ENCODE measurements at places on chromosomes 5 and 9.

DNA sequence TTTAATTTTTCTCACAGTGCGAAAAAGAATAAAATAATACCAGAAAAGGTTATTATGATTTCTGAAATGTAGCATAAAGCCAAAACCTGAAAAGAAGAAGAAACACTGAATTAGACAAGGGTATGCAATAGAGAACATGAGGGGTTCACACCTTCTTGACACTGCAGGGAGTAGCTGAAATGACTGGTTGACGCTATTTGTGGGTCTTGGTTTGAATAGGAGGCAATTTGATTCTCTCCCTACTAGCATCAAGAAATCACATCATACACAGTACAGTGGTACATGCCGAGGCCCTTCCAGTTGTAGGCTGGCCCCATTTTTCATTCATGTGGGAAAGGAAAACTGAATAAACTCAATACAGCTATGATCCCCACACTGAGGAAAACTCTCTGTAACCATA is 68.6 kb downstream of the NR3C1 start:
- no peak for DNase-seq

- DNase-seq: peak; percentile 35
Observed at GRCh38 chr9:135906291-135907005, 898 bp downstream of the CAMSAP1 start.

GRCh38 chr9:129921905-129922304 is 86.6 kb downstream of the USP20 start:
- no peak for DNase-seq

- peak; percentile 54 for DNase-seq
Observed at GRCh38 chr9:37747271-37747753, 6.3 kb upstream of the TRMT10B start.

DNA sequence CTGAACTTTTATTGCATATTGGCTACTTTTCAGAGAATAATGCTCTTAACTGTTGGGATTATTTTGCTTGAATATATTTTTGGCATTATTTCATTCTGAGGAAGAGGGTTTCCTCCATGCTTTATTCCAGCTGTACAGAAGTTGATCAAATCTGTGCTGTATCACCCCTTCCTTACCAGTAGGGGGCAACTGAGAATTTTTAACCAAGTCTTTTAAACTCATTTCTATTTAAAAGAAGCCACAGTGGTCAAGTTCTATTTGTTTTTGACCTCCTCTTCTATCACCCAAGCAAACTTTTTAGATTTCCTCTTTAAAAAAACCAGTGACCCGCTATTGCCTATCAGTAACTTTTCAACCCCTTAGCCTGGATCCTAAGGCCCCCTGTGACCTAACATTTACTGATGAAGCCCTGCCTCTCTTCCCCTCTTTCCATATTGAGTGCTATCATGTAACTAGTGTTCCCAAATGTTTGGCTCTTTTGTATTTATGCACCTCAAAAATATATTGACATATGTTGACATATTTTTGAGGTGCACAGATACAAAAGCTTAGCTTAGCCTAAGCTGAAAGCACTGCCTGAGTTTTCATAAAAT is 80.6 kb downstream of the FBXO4 start:
- DNase-seq: peak; percentile 0

DNA sequence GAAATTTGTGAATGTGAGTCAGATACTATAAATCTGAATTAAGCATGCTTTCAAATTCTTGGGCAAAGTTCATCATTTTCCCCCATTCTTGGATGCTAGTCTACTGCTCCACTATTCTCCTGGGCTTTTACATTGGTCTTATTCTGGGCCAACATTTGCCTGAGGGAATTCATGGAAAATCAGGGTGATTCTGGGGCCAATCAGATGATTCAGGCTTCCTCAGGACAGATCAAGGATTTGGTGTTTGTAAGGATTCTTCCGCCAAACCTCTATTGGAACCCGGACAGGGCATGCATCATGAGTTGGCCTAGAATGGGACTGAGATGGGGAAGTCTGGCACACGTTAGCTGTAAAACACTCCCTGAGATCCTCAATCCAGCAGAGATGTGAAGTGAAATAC is 113.8 kb downstream of the MEF2C start:
- no peak for DNase-seq

DNA sequence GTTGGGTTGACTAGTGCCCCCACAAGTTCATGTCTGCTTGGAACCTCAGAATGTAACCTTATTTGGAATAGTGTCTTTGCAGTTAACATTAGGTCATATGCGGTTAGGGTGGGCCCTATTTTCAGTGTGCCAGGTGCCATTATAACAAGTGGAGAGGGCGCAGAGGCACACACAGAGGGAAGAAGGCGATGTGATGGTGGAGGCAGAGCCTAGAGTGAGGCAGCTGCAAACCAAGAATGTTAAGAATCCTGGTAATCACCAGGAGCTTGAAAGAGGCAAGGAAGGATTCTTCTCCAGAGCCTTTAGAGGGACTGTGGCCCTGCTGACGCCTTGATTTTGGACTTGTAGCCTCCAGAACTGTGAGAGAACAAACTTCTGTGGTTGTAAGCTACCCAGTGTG is 10.9 kb downstream of the GPR107 start:
- DNase-seq: no peak

- DNase-seq: no peak
Observed at GRCh38 chr5:110053205-110053604, 363.5 kb downstream of the MAN2A1 start.

DNA sequence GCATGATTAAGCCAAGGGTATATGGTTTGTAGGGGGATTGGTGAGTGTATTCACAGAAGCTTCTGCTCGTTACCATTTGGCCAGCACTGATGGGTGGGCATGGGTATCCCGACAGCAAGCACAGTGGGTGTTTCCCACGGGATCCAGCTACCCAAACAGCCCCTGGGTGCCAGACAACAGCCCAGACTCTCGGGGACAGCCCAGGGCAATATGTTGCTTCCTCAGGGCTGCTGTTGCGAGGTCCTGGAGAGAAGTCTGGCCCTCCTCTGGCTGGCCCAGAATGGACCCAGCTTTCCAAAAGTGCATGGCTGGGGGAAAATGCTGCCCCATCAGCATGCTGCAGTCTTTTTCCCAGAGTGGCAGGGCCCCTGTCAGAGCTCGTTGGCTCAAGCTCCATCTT is 247.0 kb downstream of the IRX1 start:
- no peak for DNase-seq

- DNase-seq: no peak
Observed at GRCh38 chr5:76468635-76469425, 65.7 kb downstream of the IQGAP2 start.

- DNase-seq: no peak
Observed at GRCh38 chr5:125476901-125477585, 730.6 kb upstream of the ZNF608 start.

- DNase-seq: no peak
Observed at GRCh38 chr9:93139365-93140182, 5.5 kb upstream of the NINJ1 start.

GRCh38 chr9:120156376-120156775 is 423.6 kb downstream of the CDK5RAP2 start:
- DNase-seq: no peak

DNA sequence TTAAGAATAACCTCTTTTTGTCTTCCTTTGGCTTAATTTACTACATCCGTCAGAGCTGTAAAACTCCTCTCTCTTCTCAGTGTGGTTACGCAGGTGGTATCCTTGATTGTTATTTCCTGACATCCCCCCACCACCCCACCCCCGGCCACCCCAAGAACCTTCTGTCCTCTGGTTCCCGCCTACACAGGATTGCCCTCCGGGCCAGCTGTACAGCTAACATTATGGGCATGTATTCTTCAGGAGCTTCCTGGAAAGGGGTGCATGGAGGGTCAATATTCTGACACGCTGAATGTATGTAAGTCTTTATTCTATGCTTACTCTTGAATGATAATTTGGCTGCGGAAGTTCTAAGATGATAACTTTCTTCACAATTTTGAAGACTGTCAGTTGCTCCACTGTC is 13.0 kb upstream of the ANP32B start:
- DNase-seq: no peak

DNA sequence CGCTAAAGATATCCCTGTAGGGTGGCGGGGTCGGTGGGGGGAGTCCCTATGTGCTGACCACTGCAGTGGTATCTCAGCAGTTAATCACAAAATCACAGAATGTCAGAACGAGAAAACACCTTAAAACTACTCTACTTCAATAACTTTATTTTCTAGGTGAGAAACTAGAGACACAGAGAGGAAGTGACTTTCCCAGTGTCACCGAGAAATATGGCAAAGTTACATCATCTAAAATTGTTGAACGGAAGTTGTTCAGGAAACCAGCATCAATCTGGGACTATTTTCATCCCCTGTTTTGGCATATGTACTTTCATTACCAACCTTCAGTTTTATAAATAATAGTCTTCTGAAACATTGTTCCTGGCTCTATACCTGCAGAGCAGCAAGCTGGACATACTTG is 384.0 kb downstream of the SPOCK1 start:
- DNase-seq: no peak

DNA sequence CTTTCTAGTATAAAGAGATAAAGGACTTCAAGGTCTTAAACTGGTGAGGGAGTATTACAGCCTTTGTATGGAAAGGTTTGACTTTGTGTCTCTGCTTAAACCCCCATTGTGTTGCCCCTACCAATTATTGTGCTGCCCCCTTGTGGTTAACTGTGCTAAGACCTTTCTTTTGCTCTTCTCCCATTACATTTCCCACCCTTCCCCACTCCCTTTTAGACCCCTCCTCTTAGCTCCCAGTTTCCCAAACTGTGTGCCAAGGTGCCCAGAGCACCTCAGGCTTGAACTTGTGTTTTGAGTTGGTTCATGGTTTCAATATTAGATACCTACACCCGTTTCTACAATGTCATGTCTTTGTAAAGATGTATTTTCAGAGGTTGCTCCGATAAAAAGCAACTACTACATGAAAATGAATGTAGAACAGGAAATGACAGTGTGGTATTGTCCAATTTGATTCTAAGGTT is 2.9 kb downstream of the JAK2 start:
- peak; percentile 64 for DNase-seq

- DNase-seq: no peak
Observed at GRCh38 chr9:33249087-33249658, 9.2 kb downstream of the SPINK4 start.

GRCh38 chr5:160539431-160539830 is 117.8 kb downstream of the PTTG1 start:
- DNase-seq: no peak

GRCh38 chr5:154455585-154455984 is 9.8 kb downstream of the SAP30L start:
- no peak for DNase-seq

DNA sequence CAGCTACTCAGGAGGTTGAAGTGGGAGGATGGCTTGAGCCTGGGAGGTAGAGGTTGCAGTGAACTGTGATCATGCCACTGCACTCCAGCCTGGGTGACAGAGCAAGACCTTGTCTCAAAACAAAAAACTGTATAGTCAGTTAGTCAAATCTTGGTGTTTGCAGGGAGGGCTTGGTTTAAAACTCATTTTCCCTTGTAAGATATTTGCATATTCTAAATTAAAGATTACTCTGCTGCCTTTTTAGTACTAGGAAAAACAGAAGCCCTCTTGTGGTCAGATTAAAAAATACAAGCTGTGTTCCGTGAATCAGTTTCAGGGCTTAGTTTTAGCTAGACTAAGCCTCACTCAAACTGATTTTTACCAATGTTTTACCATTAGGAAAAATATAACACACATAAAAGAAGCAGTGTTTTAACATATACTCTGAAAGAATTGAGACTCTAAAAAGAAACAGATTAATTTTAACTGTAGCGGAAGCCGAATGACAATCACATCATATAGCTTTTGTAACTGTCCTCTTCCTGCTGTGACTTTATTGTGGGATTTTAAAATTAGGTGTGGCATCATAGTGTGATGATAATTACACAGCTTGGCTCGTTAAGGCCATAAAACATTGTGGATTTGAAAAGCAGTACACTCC is 84.9 kb upstream of the BASP1 start:
- DNase-seq: peak; percentile 60

- no peak for DNase-seq
Observed at GRCh38 chr9:79154806-79155205, 417.0 kb upstream of the TLE4 start.

DNA sequence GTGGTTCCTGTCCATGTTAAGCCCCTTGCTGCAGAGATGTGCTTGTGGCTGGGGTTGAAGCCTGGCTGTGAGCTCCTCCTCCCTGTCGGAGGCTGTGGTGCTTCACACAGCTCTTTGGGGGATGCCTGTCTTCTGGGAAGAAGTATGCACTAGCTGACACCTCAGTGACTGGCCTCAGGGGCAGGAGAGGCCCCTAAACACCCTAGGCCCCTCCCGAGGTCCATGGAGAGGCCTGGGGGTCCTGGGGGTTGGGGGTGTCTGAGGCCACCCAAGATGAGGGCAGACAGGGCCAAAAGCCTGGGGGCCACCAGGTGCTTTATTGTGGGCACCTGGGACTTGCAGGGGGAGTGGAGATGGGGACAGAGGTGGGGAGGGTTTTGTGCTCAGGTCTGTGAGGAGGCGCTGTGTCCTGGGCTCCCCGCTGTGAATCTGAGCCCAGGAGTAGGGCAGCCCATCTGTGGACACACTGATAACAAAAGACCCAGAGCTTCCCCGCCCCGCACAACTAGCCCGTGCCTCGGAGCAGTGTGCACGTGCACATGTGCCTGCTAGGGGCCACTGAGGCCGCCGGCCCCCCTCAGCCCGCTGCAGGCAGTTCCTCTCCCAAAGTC is 92.0 kb downstream of the PHF2 start:
- DNase-seq: no peak

DNA sequence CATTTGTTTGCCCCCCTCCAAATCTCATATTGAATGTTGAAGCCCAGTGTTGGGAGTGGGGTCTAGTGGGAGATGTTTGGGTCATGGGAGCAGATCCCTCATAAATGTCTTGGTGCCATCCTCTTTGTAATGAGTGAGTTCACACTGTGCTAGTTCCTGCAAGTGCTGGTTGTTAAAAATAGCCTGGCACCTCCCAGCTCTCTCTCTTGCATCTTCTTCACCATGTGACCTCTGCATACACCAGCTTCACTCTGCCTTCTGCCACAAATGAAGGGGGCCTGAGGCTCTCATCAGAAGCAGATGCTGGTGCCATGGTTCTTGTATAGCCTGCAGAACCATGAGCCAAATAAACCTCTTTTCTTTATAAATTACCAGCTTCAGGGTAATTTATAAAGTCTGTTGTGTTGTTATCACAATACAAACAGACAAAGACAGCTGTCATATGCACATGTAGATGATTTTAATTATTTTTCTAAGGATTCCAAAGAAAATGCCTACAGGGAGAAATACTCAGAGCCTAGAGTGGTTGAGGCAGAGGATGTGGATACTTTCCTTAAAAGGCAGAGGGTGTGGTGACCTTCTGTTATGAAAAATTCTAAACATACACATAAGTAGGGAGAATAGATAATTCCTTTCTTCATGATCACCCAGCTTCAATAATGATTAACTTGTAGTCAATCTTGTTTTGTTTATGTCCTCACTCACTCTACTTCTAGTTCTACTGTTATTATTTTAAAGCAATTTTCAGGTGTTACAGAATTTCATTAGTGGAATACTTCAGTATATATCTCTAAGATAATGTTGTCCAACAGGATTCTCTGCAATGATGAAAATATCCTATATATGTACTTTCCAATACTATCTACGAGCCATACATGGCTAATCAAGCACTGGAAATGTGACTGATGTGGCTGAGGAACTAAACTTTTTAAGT is 75.1 kb upstream of the RANBP6 start:
- no peak for DNase-seq
